ENCODE measurements at places on chromosomes 3 and 15.

DNA sequence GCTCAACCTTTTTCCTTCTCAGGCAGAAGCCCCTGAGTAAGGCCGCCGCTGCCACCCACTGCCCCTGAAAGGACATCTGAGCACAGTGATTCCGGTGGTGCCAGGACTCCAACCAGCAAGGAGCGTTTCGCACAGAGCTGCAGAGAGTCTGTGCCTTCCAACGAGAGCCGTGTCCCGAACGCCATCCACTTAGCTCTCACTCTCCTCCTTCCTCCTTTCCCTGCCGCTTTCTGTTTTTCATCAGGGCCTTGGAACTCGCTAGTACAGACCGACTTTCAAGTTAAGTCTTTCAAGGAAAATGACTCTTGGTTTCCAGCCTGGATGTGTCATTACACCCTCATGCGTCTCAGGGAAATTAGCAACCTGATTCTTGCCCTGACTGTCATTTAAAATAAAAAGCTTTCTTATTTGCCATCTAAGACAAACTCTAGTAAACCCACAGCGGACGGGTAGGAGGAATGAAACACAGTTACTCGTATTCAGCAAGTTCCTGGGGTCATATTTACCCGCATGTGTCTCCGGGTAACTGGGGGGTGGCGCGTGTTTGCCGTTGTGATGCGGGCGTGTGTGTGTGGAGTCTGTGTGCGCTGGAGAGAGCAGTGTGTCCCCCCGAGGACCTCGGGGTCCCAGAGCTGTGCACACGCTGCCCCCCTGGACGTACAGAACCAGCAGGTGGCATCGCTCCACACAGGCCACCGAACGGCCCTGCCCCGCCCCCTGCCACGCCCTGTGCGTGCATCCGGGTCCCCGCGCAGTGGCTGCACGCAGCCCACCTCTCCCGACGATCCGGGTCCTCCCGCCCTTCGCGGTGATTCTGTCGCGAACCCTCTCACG lies 30.4 kb upstream of the ALDH1A3 start:
- DNase-seq: peak; percentile 38

DNA sequence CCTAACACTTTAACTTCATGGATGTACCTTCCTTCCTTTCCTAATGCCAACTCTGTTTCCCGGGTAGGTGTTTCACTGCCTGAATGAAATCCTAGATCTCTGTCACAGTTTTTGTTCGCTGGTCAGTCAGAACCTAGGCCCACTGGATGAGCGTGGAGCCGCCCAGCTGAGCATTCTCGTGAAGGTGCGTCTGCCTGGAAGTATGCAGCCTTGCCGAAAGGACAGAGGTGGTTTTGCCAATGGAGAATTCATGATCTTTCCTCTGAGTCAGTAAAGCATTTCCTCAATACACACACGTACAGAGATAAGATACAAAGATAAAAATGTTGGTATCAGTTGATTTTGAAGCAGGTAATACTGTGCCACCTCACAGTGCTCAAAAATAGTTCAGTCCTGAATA lies 32.7 kb downstream of the TUBGCP4 start:
- no peak for DNase-seq

GRCh38 chr3:11832981-11833905 lies 13.4 kb downstream of the TAMM41 start:
- DNase-seq: no peak

- no peak for DNase-seq
Observed at GRCh38 chr3:167441256-167441655, 32.6 kb downstream of the SERPINI2 start.

- peak; percentile 71 for DNase-seq
Observed at GRCh38 chr3:154427685-154428285, 2.2 kb downstream of the GPR149 start.

- no peak for DNase-seq
Observed at GRCh38 chr3:172885704-172886103, 135.2 kb downstream of the ECT2 start.

DNA sequence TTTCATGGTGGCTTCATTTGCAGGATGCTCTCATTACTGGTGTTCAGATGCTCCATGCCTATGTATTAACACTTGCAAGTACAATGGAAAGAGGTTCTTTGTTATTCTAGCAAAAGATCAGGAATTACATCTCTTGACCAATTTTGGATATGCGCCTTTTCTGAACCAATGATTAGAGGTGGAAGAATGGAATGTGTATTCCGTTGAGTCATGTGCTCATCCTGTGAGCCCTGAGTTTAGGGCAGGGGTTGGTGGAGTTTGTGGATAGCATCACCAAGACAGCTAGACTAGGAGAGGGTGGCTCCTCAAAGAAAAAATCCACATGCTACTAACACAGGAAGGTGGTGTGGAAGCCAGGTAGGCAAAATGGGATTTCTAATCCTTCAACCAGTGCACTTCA lies 80.7 kb upstream of the SLC25A26 start:
- no peak for DNase-seq

GRCh38 chr3:61401359-61401758 lies 150.1 kb upstream of the FHIT start:
- no peak for DNase-seq
